ENCODE measurements at places on chromosomes 3 and 15. TPM values are rescaled to one million over a fixed set of nuclear protein-coding genes. Genes with fewer than 3 reads are reported as not detected.

Gene GOLGA8R
- 0.82 TPM for total RNA-seq

Gene CEP152
- 1.6 TPM for total RNA-seq

Gene TEX55
- not detected for total RNA-seq

Gene MAGI1
- 39.1 TPM for total RNA-seq

Gene SUCLG2
- 9.4 TPM for total RNA-seq

Gene ADGRG7
- not detected for total RNA-seq

Gene C3orf52
- 0.41 TPM for total RNA-seq

Gene CLEC3B
- total RNA-seq, result 24.1 TPM

Gene DLEC1
- 0.41 TPM for total RNA-seq

Gene ANKRD34C
- under 0.01 TPM for total RNA-seq

Gene FOXL2NB
- 0.41 TPM for total RNA-seq

Gene NEK10
- total RNA-seq, result 28.1 TPM

Gene ALAS1
- 51.4 TPM for total RNA-seq

Gene PRICKLE2
- 84.0 TPM for total RNA-seq

Gene ABTB1
- 6.5 TPM for total RNA-seq

Gene KCNMB2
- total RNA-seq, result 15.1 TPM

Gene PLSCR5
- total RNA-seq, result under 0.01 TPM

Gene CCDC54
- not detected for total RNA-seq

Gene IL12A
- total RNA-seq, result 2.0 TPM

Gene B3GNT5
- 19.2 TPM for total RNA-seq

Gene GRK7
- total RNA-seq, result under 0.01 TPM

Gene CPA3
- not detected for total RNA-seq

Gene ZNF80
- total RNA-seq, result not detected

Gene MORC1
- total RNA-seq, result under 0.01 TPM

Gene BNC1
- 0.41 TPM for total RNA-seq

Gene FBXW12
- total RNA-seq, result 1.6 TPM

Gene PTX3
- total RNA-seq, result 16.7 TPM

Gene SEMA7A
- total RNA-seq, result 21.6 TPM

Gene TRH
- total RNA-seq, result 4.1 TPM

Gene SATB1
- 67.7 TPM for total RNA-seq

Gene GOLGA6L7
- not detected for total RNA-seq

Gene MANF
- 33.8 TPM for total RNA-seq

All from frontal cortex (tissue), 4 donors.